Erythroblast (primary cell): ENCODE measurements at places on chromosomes 3 and 15.

DNA sequence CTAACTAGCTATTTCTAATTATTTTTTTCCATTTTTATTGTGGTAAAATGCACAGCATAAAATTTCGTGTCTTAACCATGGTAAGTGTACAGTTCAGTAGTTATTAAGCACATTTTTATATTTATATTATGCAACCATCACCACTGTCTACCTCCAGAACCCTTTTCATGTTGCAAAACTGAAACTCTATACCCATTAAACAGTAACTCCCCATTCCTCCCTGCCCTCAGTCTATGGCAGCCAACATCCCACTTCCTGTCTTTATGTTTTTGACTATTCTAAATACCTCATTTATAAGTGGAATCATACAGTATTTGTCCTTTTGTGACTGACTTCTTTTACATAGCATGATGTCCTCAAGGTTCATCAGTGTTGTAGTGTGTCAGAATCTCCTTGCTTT, 25.5 kb downstream of the SLC35A5 start:
- no peak for DNase-seq

DNA sequence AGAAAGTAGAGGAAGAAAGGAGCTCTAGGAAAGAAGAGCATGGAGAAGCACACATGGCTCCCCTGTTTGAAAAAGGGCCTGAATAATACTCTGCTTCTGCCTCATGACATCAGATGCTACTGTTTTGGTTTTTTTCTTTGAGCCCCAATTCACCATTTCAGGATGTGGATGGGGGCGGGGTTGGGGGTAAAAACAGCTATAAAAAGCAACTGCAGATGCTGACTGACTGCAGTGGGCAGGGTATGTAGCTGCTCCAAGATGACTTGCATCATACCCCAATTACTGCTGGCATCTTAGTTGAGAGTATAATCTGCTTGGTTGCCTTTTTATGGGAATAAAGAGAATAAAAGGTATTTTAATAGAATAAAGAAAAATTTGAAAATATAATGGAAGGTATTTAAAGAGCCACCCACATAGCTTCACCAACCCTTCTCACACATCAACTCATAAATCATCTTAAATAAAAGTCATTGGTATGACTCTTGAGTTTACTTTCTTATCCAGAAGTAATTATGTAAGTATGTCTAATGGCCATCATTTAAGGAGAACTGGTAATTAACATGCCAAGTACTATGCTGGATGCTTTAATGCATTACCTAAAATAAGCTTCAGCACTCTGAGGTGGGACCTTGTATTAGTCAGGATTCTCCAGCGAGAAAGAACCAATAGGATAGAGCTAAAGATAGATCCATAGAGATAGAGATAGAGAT, 36.4 kb upstream of the TMEM45A start:
- no peak for DNase-seq

- no peak for DNase-seq
Measured at GRCh38 chr3:107521469-107522059, 1.2 kb upstream of the BBX start.

- no peak for DNase-seq
Measured at GRCh38 chr3:150603980-150604319, 829 bp downstream of the SELENOT start.

- no peak for DNase-seq
Measured at GRCh38 chr3:194274424-194275085, 76.6 kb downstream of the CPN2 start.

- no peak for DNase-seq
Measured at GRCh38 chr3:139689708-139690228, 12.0 kb upstream of the NMNAT3 start.

GRCh38 chr3:94414418-94414817, 351.6 kb downstream of the NSUN3 start:
- DNase-seq, result no peak

DNA sequence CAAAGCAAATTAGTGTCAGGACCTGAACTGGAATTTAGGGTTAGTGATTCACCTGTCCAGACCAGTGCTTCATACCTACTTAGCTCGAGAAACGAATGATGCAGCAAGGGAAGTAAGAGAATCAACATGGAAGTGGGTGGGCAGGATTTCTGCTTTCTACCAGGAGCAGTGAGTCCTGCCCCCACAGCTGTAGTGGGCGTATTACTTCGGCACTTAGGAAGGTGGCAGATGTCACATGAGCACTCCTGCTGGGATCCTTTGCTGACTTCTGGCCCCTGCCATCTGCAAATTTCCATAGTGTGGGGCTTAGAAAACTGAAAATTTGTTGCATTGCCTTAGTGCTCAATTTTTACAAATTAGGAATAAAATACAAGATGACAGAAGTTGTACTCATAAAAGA, 31.2 kb downstream of the RYR3 start:
- DNase-seq, result no peak

GRCh38 chr3:4983739-4984510, 4.7 kb downstream of the BHLHE40 start:
- DNase-seq, result no peak

GRCh38 chr3:14869917-14870782, 51.4 kb downstream of the FGD5 start:
- no peak for DNase-seq

GRCh38 chr15:73751511-73751898, 1.6 kb downstream of the INSYN1 start:
- no peak for DNase-seq

- no peak for DNase-seq
Measured at GRCh38 chr3:70061096-70061495, 61.6 kb downstream of the SAMMSON start.

GRCh38 chr15:66701422-66702034, 508 bp upstream of the SMAD6 start:
- DNase-seq, result peak; percentile 78

DNA sequence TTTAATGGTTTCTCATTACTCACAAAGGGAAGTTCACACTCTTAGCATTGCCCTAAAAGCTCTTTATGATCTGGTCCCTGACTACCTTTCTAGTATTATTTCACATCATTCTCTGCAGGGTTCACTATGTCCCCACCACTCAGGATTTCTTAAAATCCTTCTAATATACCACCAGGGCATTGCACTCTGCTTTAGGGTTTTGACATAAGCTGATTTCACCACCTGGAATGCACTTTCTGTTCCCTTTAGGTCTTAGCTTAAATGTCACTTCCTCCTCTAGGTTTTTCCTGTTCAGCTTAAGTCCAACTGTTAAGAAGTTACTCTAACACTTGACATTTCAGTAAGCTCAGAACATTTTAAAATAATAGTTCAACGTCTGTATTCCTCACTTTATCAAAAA, 81.7 kb downstream of the HCN4 start:
- no peak for DNase-seq

- DNase-seq, result no peak
Measured at GRCh38 chr3:60759439-60759838, 491.8 kb downstream of the FHIT start.

DNA sequence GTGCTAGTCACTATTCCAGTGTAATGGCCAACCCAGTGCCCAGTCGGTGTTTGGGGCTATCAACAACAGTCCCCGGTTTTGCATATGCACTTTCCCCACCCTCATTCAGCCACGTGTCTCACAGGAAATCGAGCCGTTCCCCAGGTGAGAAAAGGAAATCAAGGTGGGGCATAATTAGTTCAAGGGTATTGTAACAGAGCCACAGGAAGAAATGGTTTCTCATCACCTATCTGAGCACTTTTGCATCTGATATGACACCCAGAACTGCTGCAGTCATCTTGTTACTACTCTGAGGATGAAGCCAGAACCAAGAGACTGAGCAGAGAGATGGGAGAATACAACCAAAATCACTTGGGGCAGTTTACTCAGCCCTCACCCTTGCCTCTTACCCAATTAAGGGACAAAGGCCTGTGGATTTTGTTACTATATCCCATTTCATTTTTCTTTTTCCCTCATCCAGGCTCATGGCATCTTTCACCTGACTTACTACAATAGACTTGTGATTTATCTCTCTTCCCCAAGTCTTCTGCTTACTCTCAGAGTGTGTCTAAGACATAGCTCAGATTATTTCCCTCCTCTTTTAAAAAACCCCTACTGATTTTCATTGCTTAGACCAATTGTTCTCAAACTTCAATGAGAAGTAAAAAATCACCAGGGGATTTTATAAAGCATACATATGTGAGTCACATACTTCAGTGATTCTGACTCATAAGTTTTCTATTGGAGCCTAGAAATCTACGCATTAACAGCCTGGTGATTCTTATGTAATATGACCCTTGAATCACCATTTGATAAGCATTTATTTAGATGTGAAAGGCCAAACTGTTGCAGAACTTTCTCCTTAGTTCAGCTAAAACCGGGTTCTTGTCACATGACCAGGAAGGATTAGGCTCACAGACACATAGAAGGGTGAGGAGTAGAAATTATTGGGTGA, 40.5 kb downstream of the TRAT1 start:
- DNase-seq, result no peak

DNA sequence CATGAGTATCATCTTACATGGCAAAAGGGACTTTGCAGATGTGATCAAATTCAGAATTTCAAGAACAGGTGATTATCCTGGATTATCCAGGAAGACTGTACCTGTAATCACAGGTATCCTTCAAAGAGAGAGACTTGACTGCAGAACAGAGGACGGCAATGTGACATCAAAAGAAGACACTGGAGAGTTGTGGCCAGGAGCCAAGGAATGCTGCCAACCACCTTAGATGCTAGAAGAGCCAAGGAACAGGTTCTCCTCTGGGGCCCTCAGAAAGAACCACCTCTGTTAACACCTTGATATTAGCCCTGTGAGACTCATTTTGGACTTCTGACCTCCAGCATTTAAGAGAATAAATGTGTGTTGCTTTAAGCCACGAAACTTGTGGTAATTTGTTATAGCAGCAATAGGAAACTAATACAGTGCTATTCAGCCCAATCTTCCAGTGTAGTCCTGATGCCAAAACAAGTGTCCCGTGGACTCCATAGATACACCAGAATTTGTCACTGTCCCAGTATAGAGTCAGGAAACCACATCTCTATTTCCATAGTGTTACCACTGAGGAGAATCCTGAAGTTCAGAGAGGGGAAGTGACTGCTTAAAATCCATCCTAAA, 330.6 kb upstream of the TLE3 start:
- DNase-seq, result no peak

DNA sequence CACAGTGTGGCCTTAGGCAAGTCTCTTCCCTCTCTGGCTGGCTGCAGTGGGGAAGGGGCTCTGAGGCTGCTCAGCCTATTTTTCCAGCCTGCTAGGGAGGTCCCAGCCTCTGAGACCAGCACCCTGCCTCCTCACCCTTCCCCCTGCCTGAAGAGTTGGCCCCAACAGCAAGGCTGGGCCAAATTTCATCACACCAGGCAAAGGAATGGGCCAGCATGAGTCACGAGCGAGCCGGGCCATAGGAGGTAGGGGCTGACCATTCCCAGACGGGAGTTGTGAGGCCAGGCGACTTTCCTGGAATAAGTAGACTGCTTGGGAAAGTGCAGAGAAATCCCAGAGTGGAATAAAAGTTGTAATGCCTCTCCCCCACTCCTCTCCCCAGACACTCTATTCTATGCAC, 5.7 kb upstream of the FBLN2 start:
- no peak for DNase-seq
